ENCODE measurements at places on chromosomes 5 and 9.
A peak's percentile ranks its signal among the peaks of the same experiment; 100 is the strongest.

- H3K4me3 ChIP-seq = no peak overlapping the region
- no peak for DNase-seq
- no peaks in the 10 kb centered on the region for H3K27me3 ChIP-seq
- H3K4me1 ChIP-seq = no peaks in the 10 kb centered on the region
- no peak overlapping the region for H3K27ac ChIP-seq
Measured at GRCh38 chr5:68099327-68099726, 116.2 kb upstream of the PIK3R1 start.

- no peak overlapping the region for H3K4me3 ChIP-seq
- no peak for DNase-seq
- no peaks in the 10 kb centered on the region for H3K27me3 ChIP-seq
- H3K4me1 ChIP-seq = no peaks in the 10 kb centered on the region
- no peak overlapping the region for H3K27ac ChIP-seq
Measured at GRCh38 chr5:98099448-98100105, 673.9 kb upstream of the RGMB start.

DNA sequence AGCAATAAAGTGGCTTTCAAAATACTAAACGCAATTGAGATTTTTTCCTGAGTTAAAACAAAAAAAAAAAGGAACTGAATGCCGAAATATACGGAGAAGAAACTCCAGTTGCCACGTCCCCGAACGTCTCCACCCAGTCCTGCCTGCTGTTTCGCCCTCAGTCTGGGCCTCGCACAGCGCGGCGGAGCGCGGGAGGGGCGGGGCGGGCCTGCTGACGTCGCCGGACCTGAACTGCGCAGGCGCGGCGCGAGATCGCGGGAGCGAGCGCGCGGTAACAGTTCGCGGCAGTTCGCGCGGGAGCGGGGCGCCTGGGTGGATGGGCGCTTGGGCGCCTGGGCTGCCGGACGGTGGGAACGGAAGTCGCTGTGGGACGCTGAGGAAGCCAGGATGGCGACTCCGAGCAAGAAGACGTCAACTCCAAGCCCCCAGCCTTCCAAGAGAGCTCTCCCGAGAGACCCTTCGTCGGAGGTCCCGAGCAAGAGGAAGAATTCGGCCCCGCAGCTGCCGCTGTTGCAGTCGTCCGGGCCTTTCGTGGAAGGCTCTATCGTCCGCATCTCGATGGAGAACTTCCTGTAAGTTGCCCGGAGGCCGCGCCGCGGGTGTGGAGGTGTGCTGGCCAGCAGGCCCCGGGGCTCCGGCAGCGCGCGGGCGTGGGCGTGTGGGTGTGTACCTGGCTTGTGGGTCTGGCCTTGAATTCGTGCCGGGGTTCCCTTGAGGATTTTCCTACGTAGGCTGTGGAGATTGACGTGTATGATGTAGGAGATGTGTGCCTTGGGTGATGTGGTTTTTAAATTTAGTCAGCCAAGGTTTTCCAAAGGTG, at the start of gene SMC5:
Gene SMC5, plus strand, starts transcription at position 287 of the 820 bp plus-strand sequence. Its CDS starts 101 bp downstream, at position 388.
- H3K4me3 ChIP-seq = peak within 1 kb of the TSS; percentile 91
- peak within 1 kb of the TSS; percentile 93 for H3K27ac ChIP-seq
- peaks cover 39% of the 10 kb centered on the region for H3K4me1 ChIP-seq
- H3K27me3 ChIP-seq = peaks cover 7% of the 10 kb centered on the region

GRCh38 chr9:70205366-70206020, 53.3 kb upstream of the SMC5 start:
- H3K36me3 ChIP-seq = no peaks in the 10 kb centered on the region
- no peaks in the 10 kb centered on the region for H3K4me1 ChIP-seq
- no peak overlapping the region for H3K4me3 ChIP-seq

DNA sequence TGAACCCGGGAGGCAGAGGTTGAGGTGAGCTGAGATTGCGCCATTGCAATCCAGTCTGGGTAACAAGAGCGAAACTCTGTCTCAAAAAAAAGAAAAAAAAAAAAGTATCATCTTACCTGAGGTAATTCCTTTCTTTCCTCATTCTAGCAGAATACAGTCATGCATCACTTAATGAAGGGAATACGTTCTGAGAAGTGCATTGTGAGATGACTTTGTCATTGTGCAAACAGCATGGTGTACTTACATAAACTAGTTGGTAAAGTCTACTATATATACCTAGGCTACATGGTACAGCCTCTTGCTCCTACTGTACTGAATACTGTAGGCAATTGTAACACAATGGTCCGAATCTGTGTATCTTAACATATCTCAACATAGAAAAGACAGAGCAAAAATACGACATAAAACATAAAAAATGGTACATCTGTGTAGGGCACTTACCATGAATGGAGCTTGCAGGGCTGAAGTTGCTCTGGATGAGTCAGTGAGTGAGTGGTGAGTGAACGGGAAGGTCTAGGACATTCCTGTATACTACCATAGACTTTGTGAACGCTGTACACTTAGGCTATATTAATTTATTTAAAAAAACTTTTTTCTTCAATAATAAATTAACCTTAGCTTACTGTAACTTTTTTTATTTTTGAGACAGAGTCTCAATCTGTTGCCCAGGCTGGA, 100.4 kb downstream of the GLDC start:
- peaks cover 4% of the 10 kb centered on the region for H3K27me3 ChIP-seq
- no peaks in the 10 kb centered on the region for H3K4me1 ChIP-seq
- no peak overlapping the region for H3K4me3 ChIP-seq
- H3K27ac ChIP-seq = no peak overlapping the region

DNA sequence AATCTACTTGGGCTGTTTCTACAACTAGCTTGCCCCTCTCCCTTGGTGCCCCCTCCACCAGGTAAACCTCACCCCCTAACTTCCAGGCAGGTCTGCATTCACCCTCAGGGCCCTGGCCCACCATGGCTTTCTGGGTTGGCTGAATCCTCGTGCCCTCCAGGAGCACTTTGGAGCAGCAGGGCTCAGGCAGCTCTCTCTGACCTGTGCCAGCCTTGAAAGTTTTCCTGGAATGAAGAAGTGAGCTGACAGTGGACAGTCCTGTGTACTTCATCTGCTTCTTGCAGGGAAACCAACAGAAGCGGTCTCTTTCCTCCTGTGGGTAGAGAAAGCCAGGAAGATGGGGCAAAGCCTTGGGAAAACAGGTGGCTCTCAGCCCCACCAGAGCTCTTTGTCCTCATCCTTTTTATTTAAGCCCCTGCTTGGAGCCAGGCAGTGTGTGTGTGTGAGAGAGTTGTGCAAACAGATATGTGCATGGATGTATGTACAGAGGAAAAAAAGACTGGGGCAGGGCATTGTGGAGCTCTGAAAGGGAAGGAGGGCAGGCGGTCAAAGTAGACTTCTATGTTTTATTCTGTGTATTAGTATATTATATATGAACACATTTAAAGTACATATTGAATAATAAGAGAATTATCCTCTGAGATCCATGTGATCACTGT, 62.3 kb upstream of the SPRY4 start:
- no peak overlapping the region for H3K4me3 ChIP-seq
- H3K4me1 ChIP-seq = peaks cover 9% of the 10 kb centered on the region
- no peak for DNase-seq
- no peaks in the 10 kb centered on the region for H3K36me3 ChIP-seq
- no peak overlapping the region for H3K27ac ChIP-seq

DNA sequence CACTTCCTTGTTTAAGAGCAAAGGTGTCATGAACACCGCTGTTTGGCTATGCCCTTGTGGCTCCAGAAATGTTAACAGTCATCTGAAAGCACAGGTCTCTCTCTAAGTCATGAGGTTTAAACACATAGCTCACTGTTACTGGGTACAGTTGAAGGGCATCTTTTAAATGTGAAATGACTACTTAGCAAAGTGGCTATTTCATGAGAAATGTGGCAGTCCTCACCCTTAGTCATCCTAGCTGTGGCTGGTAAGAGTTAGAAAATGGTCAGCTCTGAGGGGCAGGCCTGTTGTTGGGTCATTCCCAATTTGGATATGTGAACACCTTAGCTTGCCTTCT, 24.2 kb upstream of the TMEM171 start:
- no peak for DNase-seq
- H3K36me3 ChIP-seq = no peaks in the 10 kb centered on the region
- no peak overlapping the region for H3K27ac ChIP-seq
- peaks cover 4% of the 10 kb centered on the region for H3K27me3 ChIP-seq
- H3K4me3 ChIP-seq = no peak overlapping the region

DNA sequence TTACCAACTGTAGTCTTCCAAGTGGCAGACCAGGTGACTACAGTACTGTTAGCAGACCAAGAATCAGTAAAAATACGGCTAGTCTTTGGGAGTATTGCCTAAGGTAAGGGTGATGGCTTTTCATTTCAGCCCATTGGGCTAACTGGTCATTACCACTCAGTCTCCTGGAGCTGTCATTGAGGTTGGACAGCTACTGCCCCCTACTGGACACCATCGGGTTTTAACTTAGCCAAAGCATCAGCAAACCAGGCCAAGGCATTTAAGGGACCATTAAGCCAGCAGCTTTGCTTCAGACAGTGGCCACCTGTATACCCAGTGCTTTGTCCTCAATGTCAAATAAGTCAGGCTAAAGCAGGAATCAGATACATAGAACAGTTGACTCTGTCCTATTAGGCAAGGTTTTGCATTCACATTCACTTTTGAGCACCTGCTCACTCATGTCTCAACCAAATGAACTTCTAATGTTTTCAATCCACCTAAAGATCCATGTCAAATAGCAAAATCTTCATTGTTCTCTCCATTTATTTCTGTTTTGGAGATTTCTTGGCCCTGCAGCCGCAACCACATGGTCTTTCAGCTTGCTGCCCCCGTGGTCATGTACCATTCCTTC, 117.2 kb downstream of the INVS start:
- no peaks in the 10 kb centered on the region for H3K27me3 ChIP-seq
- no peak overlapping the region for H3K4me3 ChIP-seq
- no peak overlapping the region for H3K27ac ChIP-seq
- no peaks in the 10 kb centered on the region for H3K36me3 ChIP-seq

GRCh38 chr5:41264019-41264418, 50.7 kb upstream of the C6 start:
- H3K4me1 ChIP-seq = no peaks in the 10 kb centered on the region
- no peaks in the 10 kb centered on the region for H3K27me3 ChIP-seq
- H3K27ac ChIP-seq = no peak overlapping the region
